Colonic mucosa (tissue), 4 donors: ENCODE measurements at places on chromosomes 4 and X. TPM values are rescaled to one million over a fixed set of nuclear protein-coding genes. Genes with fewer than 3 reads are reported as not detected.

GRCh38 chrX:96615448-96615847, 69.2 kb upstream of the DIAPH2 start:
- no peaks in the 10 kb centered on the region for H3K36me3 ChIP-seq
- H3K27ac ChIP-seq = no peak overlapping the region
- H3K4me3 ChIP-seq = no peak overlapping the region
- no peak for DNase-seq
- H3K4me1 ChIP-seq = no peaks in the 10 kb centered on the region
- H3K27me3 ChIP-seq = peaks cover 1% of the 10 kb centered on the region

GRCh38 chr4:7753271-7753670, 186.4 kb downstream of the AFAP1 start:
- H3K27ac ChIP-seq = no peak overlapping the region
- DNase-seq = no peak

- peak overlapping the region; percentile 86 for H3K27ac ChIP-seq
- H3K4me3 ChIP-seq = peak overlapping the region; percentile 79
- no peak for DNase-seq
- peaks cover 3% of the 10 kb centered on the region for H3K4me1 ChIP-seq
Measured at GRCh38 chr4:185424905-185425646, 688 bp downstream of the UFSP2 start.

The SYTL4 gene
- 30.7 TPM for total RNA-seq

- H3K27me3 ChIP-seq = no peaks in the 10 kb centered on the region
- H3K27ac ChIP-seq = no peak overlapping the region
- no peak for DNase-seq
- H3K4me1 ChIP-seq = no peaks in the 10 kb centered on the region
Measured at GRCh38 chrX:12304261-12304660, 166.0 kb downstream of the FRMPD4 start.

DNA sequence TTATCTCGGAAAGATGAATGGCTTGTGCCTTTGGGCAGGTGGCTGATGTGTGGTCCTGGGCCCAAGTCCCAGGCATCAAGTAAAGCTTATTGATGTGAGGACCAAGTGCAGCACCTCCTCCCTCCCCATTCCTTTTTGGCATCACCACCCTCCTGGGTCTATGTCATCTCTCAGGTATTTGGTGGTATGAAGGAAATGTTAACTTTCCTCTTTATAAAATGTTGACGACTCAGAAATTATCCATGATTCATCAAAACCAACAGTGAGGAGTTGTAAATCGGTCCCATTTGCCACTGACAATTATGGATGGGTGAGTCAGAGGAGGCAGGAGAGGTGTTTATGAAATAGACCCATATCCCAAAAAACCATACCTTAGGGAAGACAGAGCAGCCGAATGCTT, 229.4 kb upstream of the GATB start:
- no peaks in the 10 kb centered on the region for H3K27me3 ChIP-seq
- no peak overlapping the region for H3K4me3 ChIP-seq
- no peaks in the 10 kb centered on the region for H3K4me1 ChIP-seq
- H3K27ac ChIP-seq = no peak overlapping the region
- H3K36me3 ChIP-seq = no peaks in the 10 kb centered on the region

DNA sequence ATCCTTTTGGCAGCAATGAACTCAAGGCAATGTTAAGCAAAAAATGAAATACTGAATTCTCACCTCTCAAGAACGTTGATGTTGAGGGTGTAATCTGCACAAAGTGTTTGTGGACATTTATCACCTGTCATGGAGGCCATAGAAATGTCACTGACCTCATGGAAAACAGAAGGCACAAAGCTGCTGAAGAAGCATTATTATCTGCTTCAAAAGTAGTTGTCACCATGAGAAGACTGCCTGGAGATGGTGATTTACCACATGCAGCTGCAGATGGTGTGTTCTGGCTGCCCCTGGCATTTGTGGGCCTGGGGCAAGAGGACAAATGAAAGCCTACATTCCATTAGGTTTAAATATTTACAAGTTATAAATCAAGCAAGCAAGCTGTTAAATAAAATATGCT, 116.8 kb upstream of the RPS6KA3 start:
- no peak overlapping the region for H3K27ac ChIP-seq
- no peaks in the 10 kb centered on the region for H3K36me3 ChIP-seq
- H3K4me1 ChIP-seq = no peaks in the 10 kb centered on the region
- no peaks in the 10 kb centered on the region for H3K27me3 ChIP-seq
- no peak for DNase-seq

The FMR1NB gene
- 0.25 TPM for total RNA-seq

DNA sequence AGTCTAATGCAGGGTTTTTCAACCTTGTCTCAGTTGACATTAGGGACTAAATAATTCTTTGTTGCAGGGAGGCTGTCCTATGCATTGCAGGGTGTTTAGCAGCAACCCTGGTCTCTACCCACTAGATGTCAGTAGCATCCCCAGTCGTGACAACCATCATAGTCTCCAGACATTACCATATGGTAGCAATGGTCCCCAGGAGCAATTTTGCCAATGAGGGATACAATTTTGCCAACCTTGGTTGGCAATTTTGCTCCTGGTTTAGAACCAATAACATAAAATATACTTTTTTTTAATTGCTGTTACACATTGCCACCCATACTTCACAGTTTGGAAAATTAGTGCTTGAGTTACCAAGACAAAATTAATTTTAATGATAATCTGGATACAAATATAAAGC, 6.0 kb downstream of the EREG start:
- H3K27me3 ChIP-seq = no peaks in the 10 kb centered on the region
- H3K36me3 ChIP-seq = no peaks in the 10 kb centered on the region
- no peak overlapping the region for H3K4me3 ChIP-seq
- H3K27ac ChIP-seq = no peak overlapping the region
- peak; percentile 59 for DNase-seq

GRCh38 chr4:76997532-76997931, 48.0 kb downstream of the SEPTIN11 start:
- no peak for DNase-seq
- H3K27ac ChIP-seq = no peak overlapping the region
- H3K27me3 ChIP-seq = no peaks in the 10 kb centered on the region
- no peaks in the 10 kb centered on the region for H3K36me3 ChIP-seq
- no peak overlapping the region for H3K4me3 ChIP-seq
